Activated CD8-positive, alpha-beta memory T cell treated with anti-CD3 and anti-CD28 coated beads, Interleukin-2, amount 50 U/mL, for 48 hours (primary cell): ENCODE measurements at places on chromosomes 5 and 9.

GRCh38 chr5:141570655-141571054 lies 48.1 kb downstream of the DIAPH1 start:
- no peak for DNase-seq

GRCh38 chr9:111375817-111376564 lies 46.0 kb upstream of the OR2K2 start:
- no peak for DNase-seq

DNA sequence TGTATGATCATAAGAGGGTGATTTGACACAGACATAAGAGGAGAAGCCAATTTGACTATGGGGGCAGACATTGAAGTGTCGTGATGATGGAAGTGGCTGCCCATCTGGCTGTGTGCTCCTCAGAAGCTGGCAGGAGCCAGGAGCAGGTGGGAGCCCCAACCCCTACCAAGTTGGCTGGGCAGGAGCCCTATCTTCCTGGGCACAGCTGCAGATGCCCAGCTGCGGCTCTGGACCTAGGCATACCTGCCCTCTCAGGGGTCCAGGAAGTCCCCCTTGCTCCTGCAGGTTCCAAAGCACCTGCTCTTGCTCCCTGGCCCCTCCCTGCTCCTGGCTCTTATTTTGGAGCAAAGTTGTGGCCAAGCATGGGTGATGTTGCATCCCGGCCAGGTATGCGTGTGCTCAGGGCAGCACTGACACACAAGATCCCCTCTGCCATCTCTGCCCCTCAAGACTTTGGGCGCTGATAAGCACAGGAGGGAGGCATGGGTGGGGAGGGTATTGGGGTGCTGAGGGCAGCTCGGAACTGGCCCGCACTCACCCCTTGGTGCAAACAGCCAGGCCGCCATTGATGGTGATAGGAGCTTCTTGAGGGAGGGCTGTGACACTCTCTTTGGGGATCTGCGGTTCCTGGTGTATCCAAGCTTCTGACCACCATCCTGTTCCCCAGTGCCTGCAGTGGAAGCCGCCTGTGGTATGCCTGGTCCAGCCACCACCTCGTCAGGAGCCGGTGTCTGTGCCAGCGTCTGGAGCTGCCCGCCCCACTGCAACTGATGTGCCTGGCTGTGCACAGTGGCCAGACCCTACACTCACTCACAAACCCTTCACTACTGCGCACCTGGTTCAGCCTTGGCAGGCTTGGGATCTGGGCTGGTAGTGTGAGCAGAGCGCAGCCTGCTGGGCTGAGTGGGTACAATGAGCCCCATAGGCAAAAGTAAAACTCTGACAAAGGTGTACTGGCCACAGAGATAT lies 230.9 kb downstream of the CDH9 start:
- no peak for DNase-seq

- peak; percentile 29 for DNase-seq
These were observed 95.0 kb downstream of the CRB2 start for GRCh38 chr9:123450996-123451395.

DNA sequence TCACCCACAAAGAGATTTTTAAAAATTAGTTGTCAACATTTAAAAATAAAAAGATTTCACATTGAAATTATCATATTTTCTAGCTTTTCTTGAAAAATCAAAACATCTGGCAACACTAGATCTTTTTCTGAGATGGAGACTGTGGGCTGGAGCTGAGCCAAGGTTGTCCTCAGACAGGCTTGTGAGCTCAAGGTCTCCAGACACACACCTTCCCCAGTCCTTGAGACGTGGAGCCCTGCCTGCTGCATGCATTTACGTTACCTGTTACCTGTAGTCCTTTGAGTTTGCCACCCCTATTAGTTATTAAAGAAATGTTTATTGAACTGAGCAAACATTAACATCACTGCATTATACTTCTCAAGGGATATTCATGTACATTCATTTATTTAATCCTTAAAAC lies 87.5 kb upstream of the TLE1 start:
- DNase-seq, result no peak

- DNase-seq, result no peak
These were observed 53.7 kb upstream of the VLDLR start for GRCh38 chr9:2567922-2568321.

DNA sequence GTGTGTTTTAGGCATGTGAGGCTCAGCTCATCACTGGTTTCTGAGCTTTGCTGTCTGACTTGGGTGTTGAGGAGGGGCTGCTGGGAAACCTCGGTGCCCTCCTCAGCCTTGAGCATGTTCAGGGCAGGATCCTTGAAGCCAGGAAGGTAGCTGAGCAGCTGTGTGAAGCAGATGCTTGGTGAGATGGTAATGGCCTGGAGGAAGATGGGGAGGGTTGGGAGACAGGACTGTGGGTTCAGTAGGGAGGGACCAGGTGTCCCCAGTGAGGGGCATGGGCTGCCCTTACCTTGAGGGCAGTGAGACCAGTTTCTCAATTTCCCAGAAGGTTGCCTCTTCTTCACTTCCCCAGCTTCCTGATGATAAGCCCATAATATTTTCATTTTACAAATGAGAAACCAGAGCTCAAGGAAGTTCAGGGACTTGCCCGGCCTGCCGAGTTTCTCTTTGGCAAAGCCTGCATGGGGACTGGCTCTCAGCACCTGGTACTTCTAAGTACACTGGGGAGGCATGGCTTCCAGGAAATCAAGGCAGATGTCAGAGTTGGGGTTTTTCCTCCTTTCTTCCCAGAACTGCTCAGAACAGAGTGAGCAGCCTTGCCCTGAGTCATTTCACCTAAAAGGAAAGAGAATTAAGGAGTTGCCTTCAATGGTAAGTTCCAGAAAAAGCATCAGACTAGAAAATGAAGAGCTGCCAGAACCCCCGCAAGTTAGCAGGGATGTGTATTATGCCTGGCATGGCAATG lies 225.7 kb downstream of the MAST4 start:
- DNase-seq, result peak; percentile 56

- DNase-seq, result no peak
These were observed 69.3 kb upstream of the PLPPR1 start for GRCh38 chr9:100959226-100959625.

DNA sequence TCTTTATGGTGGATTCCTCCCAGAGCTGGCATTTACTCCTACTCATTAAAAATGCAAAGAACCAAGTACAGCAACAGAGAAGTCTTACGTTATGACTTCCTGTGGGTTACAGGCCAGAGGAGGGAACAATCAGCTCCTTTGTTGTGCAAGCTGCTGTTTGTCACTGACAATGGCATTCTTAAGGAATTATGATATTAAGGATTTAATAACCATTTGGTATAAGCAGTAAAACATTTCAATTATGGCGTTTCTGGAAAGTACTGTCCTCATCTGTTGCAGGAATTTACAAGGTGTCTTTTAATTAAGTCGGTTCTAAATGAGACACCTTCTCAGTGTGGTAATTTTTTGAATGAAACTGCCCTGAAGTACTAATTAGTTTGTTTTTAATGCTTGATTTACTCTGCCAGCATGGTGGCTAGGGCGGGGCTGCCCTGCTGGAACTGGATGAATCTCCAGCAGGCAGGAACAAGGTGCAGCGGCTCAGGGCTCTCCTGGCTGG lies 49.1 kb upstream of the VDAC1 start:
- no peak for DNase-seq

DNA sequence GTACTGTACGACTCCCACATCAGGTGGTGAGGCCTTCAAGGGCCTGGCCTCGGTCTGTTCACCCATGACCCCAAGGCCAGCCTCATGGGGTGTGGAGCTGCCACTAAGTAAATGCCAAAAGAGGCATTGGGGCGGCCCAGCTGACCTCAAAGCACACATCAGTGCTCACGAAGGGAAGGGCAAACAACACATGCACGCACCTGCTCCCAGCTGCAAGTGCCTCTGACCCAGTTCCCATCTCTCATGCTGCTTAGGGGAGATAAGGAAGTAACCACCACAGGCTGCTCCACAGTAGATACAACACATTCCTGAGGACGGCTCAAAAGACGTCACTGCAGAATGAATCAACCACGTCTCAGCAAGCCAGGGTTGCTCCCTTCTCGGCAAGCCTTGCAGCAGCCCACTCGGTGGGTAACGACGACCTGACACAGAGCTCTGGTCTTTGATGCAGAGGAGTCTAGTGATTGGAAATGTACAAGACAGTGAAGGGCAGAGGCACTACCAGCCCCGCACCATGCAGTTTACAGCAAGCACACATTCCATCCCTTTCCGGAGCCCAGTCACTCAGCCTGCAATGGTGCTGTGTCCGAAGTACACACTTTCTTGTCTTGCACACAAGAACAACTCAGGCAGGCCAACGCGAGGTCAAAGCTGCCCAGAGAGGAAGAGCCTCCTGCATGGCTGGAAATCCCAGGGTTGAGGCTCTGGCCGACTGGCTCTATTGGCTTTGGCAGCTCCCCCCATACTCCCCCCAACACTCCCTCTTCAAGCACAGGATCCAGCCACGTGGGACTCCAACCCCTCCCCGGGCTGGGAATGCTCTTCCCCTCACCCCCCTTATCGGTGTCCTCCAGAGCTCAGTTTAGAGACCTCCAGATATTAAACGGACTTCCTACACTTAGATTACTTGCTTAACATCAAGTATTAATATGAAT lies 31.8 kb downstream of the FABP6 start:
- DNase-seq, result no peak

DNA sequence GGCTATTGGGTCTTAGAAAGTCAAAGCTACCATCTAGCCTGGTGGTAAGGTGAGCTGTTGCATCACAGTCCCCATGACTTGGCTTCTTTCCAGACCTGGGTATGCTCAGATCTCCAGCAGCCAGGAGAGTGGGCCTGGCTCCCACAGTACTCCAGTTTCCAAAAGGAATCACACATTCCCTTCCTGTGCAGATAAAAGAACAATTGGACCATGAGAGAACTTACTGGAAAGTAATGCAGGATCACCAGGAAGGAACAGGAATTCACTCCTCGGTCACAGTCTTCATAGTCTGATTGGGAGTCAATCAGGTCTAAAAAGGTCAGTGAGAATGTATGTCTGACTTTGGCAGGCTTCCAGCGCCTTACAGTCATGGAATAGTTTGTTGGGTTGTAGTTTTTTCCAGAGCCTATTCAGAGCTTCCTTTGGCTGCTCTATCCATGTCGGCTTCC lies 47.8 kb upstream of the CD180 start:
- DNase-seq, result no peak

GRCh38 chr9:78879324-78880100 lies 582.6 kb downstream of the PSAT1 start:
- DNase-seq, result no peak

- DNase-seq, result no peak
These were observed 62.4 kb downstream of the SERINC5 start for GRCh38 chr5:80193401-80193800.

DNA sequence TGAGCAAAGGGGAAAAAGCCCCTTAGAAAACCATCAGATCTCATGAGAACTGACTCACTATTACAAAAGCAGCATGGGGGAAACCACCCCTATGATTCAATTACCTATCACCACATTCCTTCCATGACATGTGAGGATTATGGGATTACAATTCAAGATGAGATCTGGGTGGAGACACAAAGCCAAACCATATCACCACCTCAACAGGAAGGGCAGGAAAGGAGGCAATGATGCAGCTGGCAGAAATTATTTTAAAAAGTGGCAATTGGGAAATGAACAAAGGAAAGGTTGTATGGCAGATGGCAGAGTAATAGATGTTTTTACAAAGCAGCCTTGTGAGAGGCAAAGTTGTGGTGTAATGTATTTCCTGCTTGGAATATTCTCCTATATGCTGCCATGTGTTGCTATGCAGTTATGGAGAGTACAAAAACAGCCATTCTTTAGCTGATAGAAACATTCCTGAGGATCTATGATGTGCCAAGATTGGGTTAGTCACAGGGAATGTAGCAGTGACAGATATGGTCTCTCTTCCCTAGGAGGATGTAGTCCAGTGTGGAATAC lies 138.8 kb downstream of the SMC2 start:
- DNase-seq, result no peak

DNA sequence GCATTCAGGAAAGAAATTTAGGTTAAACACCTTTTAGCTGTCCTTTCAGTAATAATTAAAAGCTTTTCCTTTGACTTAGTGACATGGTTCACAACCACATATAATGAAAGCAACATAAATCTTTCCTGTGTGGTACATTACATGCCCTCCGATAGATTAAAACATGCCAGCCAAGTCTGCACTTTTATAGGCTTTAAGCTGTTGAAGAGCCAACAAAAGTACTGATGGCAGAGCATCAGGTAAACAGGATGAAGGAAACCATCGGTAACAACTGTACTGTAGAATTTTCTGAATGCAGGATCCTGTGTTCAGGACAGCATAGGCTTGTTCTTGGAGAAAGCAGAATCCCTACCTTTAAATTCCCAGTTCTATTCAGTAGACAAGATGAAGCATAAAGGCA lies 226.6 kb downstream of the MLLT3 start:
- no peak for DNase-seq

- DNase-seq, result no peak
These were observed 179.2 kb downstream of the HSD17B3 start for GRCh38 chr9:96122751-96123150.

DNA sequence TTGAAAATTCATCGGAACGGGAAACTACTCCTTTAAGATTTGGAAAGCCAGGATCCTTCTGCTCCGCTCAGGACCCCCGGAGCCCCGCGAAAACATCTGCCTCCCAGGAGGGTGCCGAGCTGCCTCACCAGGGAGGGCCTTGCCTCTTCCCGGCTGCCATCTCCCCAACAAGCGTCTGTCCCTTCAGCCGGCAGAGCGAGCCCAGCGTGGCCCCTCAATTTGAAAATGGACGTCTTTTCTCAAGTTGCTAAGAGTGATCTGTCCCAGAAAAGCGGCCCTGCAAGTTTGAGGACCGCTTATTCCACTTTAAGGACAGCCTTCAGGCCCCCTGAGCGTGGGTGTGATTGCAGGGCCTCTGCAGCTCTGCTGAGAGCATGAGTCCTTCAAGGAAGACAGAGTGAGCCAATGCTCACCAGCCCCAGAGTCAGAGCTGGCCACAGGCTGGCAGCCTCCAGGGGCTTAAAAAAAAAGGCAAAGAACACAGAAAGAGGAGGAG lies 101.3 kb downstream of the PHF2 start:
- DNase-seq, result peak; percentile 40

DNA sequence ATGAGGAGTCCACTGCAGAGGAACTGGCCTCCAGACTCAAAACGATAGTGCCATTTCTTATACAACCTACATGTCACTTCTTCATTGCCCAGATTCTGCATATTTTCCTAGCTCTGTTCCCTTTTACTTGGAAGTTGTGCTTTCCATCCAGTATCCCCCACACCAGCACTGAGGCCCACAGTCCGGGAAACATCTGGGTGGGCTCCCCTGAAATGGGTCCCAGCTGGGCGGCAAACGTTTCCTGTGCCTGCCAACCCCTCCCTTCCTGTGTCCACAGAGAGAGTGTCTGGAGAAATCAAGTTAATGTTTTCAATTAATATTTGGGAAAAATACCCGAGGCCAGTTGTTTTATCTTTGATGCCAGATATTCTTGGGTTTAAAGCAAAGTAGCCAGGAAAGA lies 111.8 kb downstream of the COL23A1 start:
- no peak for DNase-seq

GRCh38 chr5:156991714-156992113 lies 28.7 kb upstream of the TIMD4 start:
- DNase-seq, result no peak
